Mammary microvascular endothelial cell (primary cell): ENCODE measurements at places on chromosomes 5 and 9. TPM values are rescaled to one million over a fixed set of nuclear protein-coding genes. Genes with fewer than 3 reads are reported as not detected.

Gene OBP2B
- total RNA-seq = not detected in 2 replicates

Gene FOXI1
- not detected in 2 replicates for total RNA-seq

Gene SLC35A4
- 57.6 and 60.5 TPM in 2 replicates for total RNA-seq

Gene IL7R
- total RNA-seq = 1.8 and 3.8 TPM in 2 replicates

Gene HCN1
- not detected in 2 replicates for total RNA-seq

Gene TUSC1
- total RNA-seq = 11.8 and 13.1 TPM in 2 replicates

Gene SLC34A3
- total RNA-seq = not detected in 2 replicates

Gene PGM5
- 5.5 and 6.0 TPM in 2 replicates for total RNA-seq

Gene SLC36A2
- not detected in 2 replicates for total RNA-seq

Gene CCDC183
- total RNA-seq = not detected in 2 replicates

Gene SPATA31D4
- not detected in 2 replicates for total RNA-seq

Gene GPR107
- 16.2 and 16.9 TPM in 2 replicates for total RNA-seq

Gene GLRA1
- total RNA-seq = not detected in 2 replicates

Gene DDX4
- not detected in 2 replicates for total RNA-seq

Gene ALDH1A1
- total RNA-seq = 112 and 119 TPM in 2 replicates

Gene PCDHA1
- total RNA-seq = not detected in 2 replicates

Gene SET
- total RNA-seq = 356 and 448 TPM in 2 replicates

Gene GDNF
- not detected in 2 replicates for total RNA-seq

Gene PCDHB10
- total RNA-seq = 0.53 and 0.59 TPM in 2 replicates

Gene FOXD4L5
- not detected in 2 replicates for total RNA-seq

Gene ADAMTS12
- total RNA-seq = 0.10 TPM in 1 of 2 replicates, not detected in the other

Gene PCDHA6
- total RNA-seq = 0.27 TPM in 1 of 2 replicates, not detected in the other

Gene PLAC8L1
- not detected in 2 replicates for total RNA-seq

Gene ZBTB43
- total RNA-seq = 3.7 and 3.9 TPM in 2 replicates

Gene TMEM232
- total RNA-seq = 2.7 TPM in 1 of 2 replicates, not detected in the other

Gene CCL19
- not detected in 2 replicates for total RNA-seq

Gene RORB
- under 0.01 TPM in 1 of 2 replicates, not detected in the other for total RNA-seq

Gene RGMB
- 22.1 and 24.4 TPM in 2 replicates for total RNA-seq

Gene PRELID2
- total RNA-seq = 11.9 and 15.5 TPM in 2 replicates

Gene FOXD4
- not detected in 2 replicates for total RNA-seq

Gene CTXN3
- total RNA-seq = not detected in 2 replicates

Gene CFAP77
- total RNA-seq = not detected in 2 replicates

Gene GRM6
- total RNA-seq = not detected in 2 replicates

Gene FANCC
- 5.4 and 10.1 TPM in 2 replicates for total RNA-seq

Gene PAX5
- total RNA-seq = not detected in 2 replicates

Gene SLC46A2
- total RNA-seq = not detected in 2 replicates

Gene LCN9
- total RNA-seq = not detected in 2 replicates

Gene FGF10
- not detected in 2 replicates for total RNA-seq

Gene CPLANE1
- total RNA-seq = 8.5 and 12.6 TPM in 2 replicates

Gene GRXCR2
- not detected in 2 replicates for total RNA-seq

Gene SLC6A19
- total RNA-seq = not detected in 2 replicates

Gene PCDHB12
- 0.05 and 0.13 TPM in 2 replicates for total RNA-seq

Gene TXN
- 337 and 387 TPM in 2 replicates for total RNA-seq

Gene LCN15
- 1.6 TPM in 1 of 2 replicates, not detected in the other for total RNA-seq

Gene ASPN
- 0.07 TPM in 1 of 2 replicates, not detected in the other for total RNA-seq

Gene KIAA0825
- total RNA-seq = 0.74 and 2.5 TPM in 2 replicates

Gene MRPL36
- total RNA-seq = 54.1 and 55.1 TPM in 2 replicates

Gene NUTM2F
- total RNA-seq = not detected in 2 replicates

Gene SLCO6A1
- not detected in 2 replicates for total RNA-seq

Gene ADAMTS2
- total RNA-seq = 0.27 and 0.30 TPM in 2 replicates

Gene SPINK6
- not detected in 2 replicates for total RNA-seq

Gene NSUN2
- total RNA-seq = 59.0 and 61.8 TPM in 2 replicates

Gene FST
- total RNA-seq = 11.0 and 13.3 TPM in 2 replicates

Gene DOCK2
- total RNA-seq = 0.44 and 1.1 TPM in 2 replicates

Gene KLF4
- 2.2 and 2.6 TPM in 2 replicates for total RNA-seq

Gene MRPL50
- 9.9 and 10.1 TPM in 2 replicates for total RNA-seq

Gene AHRR
- total RNA-seq = 17.5 and 17.8 TPM in 2 replicates
